ENCODE measurements at places on chromosomes 3 and 15. TPM values are rescaled to one million over a fixed set of nuclear protein-coding genes. Genes with fewer than 3 reads are reported as not detected.

KLHL25 gene
- polyA plus RNA-seq = 5.2 TPM

ARGFX gene
- not detected for polyA plus RNA-seq

SCN5A gene
- polyA plus RNA-seq = 10.2 TPM

GOLGA6L4 gene
- polyA plus RNA-seq = 3.1 TPM

DZIP1L gene
- 10.0 TPM for polyA plus RNA-seq

CPN2 gene
- 0.10 TPM for polyA plus RNA-seq

NPAP1 gene
- polyA plus RNA-seq = 0.10 TPM

ACOX2 gene
- 1.9 TPM for polyA plus RNA-seq

PXK gene
- polyA plus RNA-seq = 7.0 TPM

VWA5B2 gene
- not detected for polyA plus RNA-seq

PLSCR1 gene
- 47.3 TPM for polyA plus RNA-seq

RGMA gene
- 36.5 TPM for polyA plus RNA-seq

IQCF5 gene
- polyA plus RNA-seq = not detected

GORASP1 gene
- 10.3 TPM for polyA plus RNA-seq

FAM3D gene
- polyA plus RNA-seq = not detected

SLC12A1 gene
- 0.57 TPM for polyA plus RNA-seq

SNX22 gene
- 3.7 TPM for polyA plus RNA-seq

P3H2 gene
- polyA plus RNA-seq = 7.2 TPM

PAK6 gene
- 2.9 TPM for polyA plus RNA-seq

TEX264 gene
- 9.7 TPM for polyA plus RNA-seq

CYB561D2 gene
- 10.1 TPM for polyA plus RNA-seq

WNT5A gene
- polyA plus RNA-seq = 0.82 TPM

ARHGAP11A gene
- polyA plus RNA-seq = 28.3 TPM

NAA80 gene
- 11.2 TPM for polyA plus RNA-seq

LRTM1 gene
- 0.47 TPM for polyA plus RNA-seq

HDAC11 gene
- 3.5 TPM for polyA plus RNA-seq

IMPG2 gene
- not detected for polyA plus RNA-seq

WWTR1 gene
- 21.0 TPM for polyA plus RNA-seq

GLCE gene
- 6.5 TPM for polyA plus RNA-seq

GOLGA6D gene
- polyA plus RNA-seq = 0.71 TPM

SGO1 gene
- polyA plus RNA-seq = 95.0 TPM

CIP2A gene
- polyA plus RNA-seq = 48.1 TPM

CCR9 gene
- polyA plus RNA-seq = not detected

AMT gene
- polyA plus RNA-seq = 34.1 TPM

CACNA2D3 gene
- 2.2 TPM for polyA plus RNA-seq

GRIP2 gene
- 3.6 TPM for polyA plus RNA-seq

PLSCR2 gene
- 0.55 TPM for polyA plus RNA-seq

PCSK6 gene
- polyA plus RNA-seq = 1.7 TPM

PRR23A gene
- polyA plus RNA-seq = not detected

SLC51A gene
- 6.7 TPM for polyA plus RNA-seq

CMTM6 gene
- polyA plus RNA-seq = 42.3 TPM

CD200R1 gene
- 0.18 TPM for polyA plus RNA-seq

CFAP92 gene
- 1.7 TPM for polyA plus RNA-seq

ZMAT3 gene
- polyA plus RNA-seq = 10.0 TPM

CGNL1 gene
- 19.4 TPM for polyA plus RNA-seq

SLC12A6 gene
- polyA plus RNA-seq = 2.5 TPM

CA12 gene
- 2.9 TPM for polyA plus RNA-seq

A4GNT gene
- not detected for polyA plus RNA-seq

PIERCE2 gene
- 2.6 TPM for polyA plus RNA-seq

Measured in GM23338 (cell line).